ENCODE measurements at places on chromosomes 2 and 18. TPM values are rescaled to one million over a fixed set of nuclear protein-coding genes. Genes with fewer than 3 reads are reported as not detected.

The TEKT4 gene
- total RNA-seq: not detected

- peaks cover 19% of the 10 kb centered on the region for H3K4me1 ChIP-seq
- peak overlapping the region; percentile 83 for H3K27ac ChIP-seq
- peak overlapping the region; percentile 84 for H3K4me3 ChIP-seq
These were observed 1.1 kb downstream of the WDSUB1 start for GRCh38 chr2:159285433-159285832.

- H3K4me3 ChIP-seq: no peak overlapping the region
- H3K36me3 ChIP-seq: no peaks in the 10 kb centered on the region
- no peaks in the 10 kb centered on the region for H3K27me3 ChIP-seq
- H3K27ac ChIP-seq: no peak overlapping the region
- DNase-seq: no peak
- no peaks in the 10 kb centered on the region for H3K4me1 ChIP-seq
These were observed 201.0 kb downstream of the RIT2 start for GRCh38 chr18:42914476-42914875.

DNA sequence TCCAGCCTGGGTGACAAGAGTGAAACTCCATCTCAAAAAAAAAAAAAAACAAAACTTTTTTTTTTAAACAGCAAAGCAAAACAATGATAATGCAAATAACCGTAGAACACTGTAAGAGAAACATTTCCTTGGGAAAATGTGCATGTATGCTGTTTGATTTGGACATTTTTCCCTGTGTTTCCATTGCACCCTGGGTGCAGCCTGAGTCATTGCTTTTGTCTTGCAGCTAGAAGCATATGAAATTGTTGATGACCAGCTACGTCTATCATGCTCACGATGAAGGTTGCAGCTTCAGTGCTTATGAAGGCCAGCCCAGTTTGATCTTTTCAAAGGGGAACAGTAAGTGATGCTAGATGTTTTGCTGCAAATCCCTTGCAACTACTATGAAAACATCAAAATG is 41.5 kb downstream of the MOGAT1 start:
- H3K36me3 ChIP-seq: no peaks in the 10 kb centered on the region
- no peak overlapping the region for H3K4me3 ChIP-seq
- H3K27me3 ChIP-seq: peaks cover 14% of the 10 kb centered on the region
- peaks cover 7% of the 10 kb centered on the region for H3K4me1 ChIP-seq
- H3K27ac ChIP-seq: no peak overlapping the region

- no peak overlapping the region for H3K4me3 ChIP-seq
- H3K4me1 ChIP-seq: peaks cover 32% of the 10 kb centered on the region
- H3K27me3 ChIP-seq: no peaks in the 10 kb centered on the region
- peaks cover 18% of the 10 kb centered on the region for H3K36me3 ChIP-seq
These were observed 80.8 kb downstream of the RTN4 start for GRCh38 chr2:54969295-54969939.

DNA sequence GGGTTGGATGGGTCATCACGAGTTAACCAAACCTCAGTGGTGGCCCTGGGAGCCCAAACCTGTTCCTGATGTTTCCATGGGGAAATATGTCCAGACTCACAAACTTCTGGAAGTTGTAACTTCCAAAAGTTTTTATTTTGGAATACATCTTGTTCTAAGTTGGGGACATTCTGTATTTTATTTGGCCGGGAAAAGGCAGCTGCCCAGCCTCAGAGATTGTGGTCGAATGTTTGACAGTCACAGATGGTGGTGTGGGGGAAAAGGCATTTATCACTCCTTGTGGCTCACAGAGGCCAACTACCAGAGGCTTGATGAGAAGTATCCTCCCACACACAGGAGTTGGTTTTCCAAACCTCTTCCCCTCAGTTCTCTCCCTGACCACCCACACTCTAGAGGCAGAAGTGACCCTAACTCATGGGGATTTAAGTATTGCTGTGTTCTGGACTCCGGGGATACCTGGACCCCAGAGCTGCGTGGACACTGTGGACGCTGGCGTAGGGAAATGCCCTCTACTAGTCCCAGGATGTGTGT is 124.7 kb upstream of the PPP1CB start:
- H3K4me1 ChIP-seq: peaks cover 60% of the 10 kb centered on the region
- H3K27ac ChIP-seq: peak overlapping the region; percentile 65
- H3K36me3 ChIP-seq: peaks cover 2% of the 10 kb centered on the region

The RAB10 gene
- 102 TPM for total RNA-seq

DNA sequence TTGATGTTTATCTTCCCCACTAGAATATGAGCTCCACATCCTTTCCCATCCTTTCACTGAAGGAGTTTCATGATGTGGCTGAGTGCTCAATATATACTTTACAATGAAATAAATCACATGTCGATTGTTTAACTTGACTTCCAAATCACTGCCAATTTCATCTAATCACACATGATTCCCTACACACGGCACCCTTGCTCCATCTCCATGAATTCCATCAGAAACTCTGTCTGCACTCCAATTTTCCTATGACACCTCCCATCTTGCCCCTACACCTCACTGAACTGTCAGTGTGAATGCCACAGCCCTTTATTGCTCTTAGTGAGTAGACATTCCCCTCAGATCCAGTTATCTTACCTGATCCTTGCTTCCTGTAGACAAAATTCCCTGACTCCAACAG is 366.0 kb downstream of the CMPK2 start:
- H3K27me3 ChIP-seq: peaks cover 1% of the 10 kb centered on the region
- no peak overlapping the region for H3K4me3 ChIP-seq
- H3K36me3 ChIP-seq: no peaks in the 10 kb centered on the region
- DNase-seq: no peak
- H3K27ac ChIP-seq: no peak overlapping the region

The TRIM43B gene
- total RNA-seq: not detected

DNA sequence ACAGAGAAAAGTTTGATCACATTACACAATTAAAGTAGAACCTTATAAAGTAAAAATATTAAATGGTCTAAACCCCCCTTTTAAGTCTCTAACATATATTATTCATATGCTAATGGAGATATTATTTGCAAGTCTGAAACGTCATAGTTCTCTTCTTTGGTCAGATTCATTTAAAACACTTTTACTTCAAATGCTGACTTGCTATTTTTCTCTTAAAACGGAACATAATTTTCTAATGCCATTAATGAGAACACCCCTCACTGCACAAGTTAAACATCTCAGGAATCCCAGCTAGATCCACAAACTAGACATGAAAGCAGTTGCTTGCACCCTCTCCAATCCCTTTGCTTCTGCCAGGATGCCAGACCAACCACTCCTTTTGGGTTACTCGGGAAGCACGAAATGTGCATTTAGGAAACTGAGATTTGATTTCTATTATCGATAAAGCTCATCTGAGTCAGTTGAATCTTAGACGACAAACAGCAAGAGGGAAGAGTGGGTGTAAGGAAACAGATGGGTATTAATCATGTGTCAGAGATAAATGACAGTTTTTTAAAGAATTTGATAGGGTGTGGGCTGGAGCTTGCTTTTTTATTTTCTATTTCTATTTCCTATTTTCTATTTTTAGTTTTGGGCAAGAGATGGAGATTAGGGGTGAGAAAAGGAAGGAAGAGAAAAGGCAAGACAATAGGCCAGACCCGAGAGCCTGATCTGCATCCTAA is 1.5 kb downstream of the ADD2 start:
- peak overlapping the region; percentile 77 for H3K4me3 ChIP-seq
- no peaks in the 10 kb centered on the region for H3K36me3 ChIP-seq
- DNase-seq: no peak
- H3K27ac ChIP-seq: no peak overlapping the region
- peaks cover 29% of the 10 kb centered on the region for H3K27me3 ChIP-seq
- H3K4me1 ChIP-seq: peaks cover 9% of the 10 kb centered on the region

- H3K4me3 ChIP-seq: no peak overlapping the region
- no peak for DNase-seq
- no peaks in the 10 kb centered on the region for H3K36me3 ChIP-seq
- peaks cover 10% of the 10 kb centered on the region for H3K27me3 ChIP-seq
- H3K27ac ChIP-seq: no peak overlapping the region
These were observed 193.6 kb upstream of the FANCL start for GRCh38 chr2:58434692-58435091.

The PCARE gene
- not detected for total RNA-seq

The DSC3 gene
- total RNA-seq: not detected

DNA sequence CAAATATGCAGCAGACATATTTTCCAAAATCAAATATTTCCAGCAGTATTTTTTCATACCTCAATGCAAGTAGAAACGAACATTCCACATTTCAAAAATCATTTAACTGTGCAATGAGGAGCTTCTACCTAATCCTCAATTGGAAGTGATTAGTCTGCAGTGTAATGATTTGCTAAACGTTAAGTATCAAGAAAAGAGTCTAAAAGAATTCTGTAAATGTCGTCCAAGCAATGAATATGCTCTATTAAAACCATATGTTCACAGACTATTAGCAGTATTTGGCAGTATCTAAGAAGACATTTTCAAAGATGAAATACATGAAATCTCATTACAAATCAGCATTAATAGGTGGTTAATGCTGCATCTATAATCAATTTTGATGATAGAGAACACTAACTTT is 15.9 kb downstream of the DYM start:
- H3K4me1 ChIP-seq: peaks cover 17% of the 10 kb centered on the region
- H3K27me3 ChIP-seq: no peaks in the 10 kb centered on the region
- no peak overlapping the region for H3K4me3 ChIP-seq
- H3K36me3 ChIP-seq: peaks cover 26% of the 10 kb centered on the region
- no peak for DNase-seq

- no peak overlapping the region for H3K27ac ChIP-seq
- peaks cover 1% of the 10 kb centered on the region for H3K27me3 ChIP-seq
- no peak for DNase-seq
- no peak overlapping the region for H3K4me3 ChIP-seq
- no peaks in the 10 kb centered on the region for H3K4me1 ChIP-seq
These were observed 71.0 kb downstream of the PXDN start for GRCh38 chr2:1673160-1673944.

DNA sequence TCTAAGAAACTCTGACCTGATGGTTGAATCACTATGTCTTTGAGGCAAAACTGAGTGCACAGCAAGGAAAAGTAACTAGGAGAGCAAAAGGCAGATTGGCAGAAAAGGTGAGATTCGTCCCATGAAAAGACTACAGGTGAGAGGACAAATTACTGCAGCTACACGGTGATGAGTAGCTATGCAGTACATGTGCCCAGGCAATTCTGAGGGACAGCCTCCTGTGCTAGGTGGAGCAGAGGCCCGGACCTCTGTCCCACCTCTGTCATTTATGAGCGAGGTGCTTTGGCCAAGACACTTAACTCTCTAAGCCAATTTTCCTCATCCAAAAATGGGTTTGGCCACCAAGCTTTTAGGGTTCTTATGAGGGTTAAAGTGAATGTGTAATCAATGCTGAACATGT is 59.9 kb downstream of the GRB14 start:
- no peak overlapping the region for H3K27ac ChIP-seq
- no peak for DNase-seq
- H3K36me3 ChIP-seq: no peaks in the 10 kb centered on the region
- H3K27me3 ChIP-seq: no peaks in the 10 kb centered on the region
- H3K4me3 ChIP-seq: no peak overlapping the region

The B3GNT7 gene
- not detected for total RNA-seq

DNA sequence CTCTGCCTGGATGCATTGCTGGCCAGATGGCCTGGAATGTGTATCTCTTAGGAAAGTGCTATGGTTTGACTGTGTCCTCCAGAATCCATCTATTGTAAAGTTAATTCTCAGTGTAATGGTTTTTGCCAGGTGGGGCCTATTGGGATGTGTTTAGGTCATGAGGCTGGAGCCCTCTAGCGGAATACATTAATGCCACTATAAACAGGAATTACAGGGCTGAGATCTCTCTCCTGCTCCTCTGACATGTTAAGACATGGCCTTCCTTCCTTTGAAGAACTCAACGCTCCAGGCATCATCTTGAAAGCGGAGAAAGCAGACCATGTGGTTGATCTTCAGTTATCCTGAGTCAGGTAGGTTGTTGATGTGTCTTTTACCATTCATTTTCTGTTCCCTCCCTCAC is 276.4 kb downstream of the RPIA start:
- no peak overlapping the region for H3K27ac ChIP-seq
- no peak overlapping the region for H3K4me3 ChIP-seq
- no peaks in the 10 kb centered on the region for H3K27me3 ChIP-seq
- no peak for DNase-seq

DNA sequence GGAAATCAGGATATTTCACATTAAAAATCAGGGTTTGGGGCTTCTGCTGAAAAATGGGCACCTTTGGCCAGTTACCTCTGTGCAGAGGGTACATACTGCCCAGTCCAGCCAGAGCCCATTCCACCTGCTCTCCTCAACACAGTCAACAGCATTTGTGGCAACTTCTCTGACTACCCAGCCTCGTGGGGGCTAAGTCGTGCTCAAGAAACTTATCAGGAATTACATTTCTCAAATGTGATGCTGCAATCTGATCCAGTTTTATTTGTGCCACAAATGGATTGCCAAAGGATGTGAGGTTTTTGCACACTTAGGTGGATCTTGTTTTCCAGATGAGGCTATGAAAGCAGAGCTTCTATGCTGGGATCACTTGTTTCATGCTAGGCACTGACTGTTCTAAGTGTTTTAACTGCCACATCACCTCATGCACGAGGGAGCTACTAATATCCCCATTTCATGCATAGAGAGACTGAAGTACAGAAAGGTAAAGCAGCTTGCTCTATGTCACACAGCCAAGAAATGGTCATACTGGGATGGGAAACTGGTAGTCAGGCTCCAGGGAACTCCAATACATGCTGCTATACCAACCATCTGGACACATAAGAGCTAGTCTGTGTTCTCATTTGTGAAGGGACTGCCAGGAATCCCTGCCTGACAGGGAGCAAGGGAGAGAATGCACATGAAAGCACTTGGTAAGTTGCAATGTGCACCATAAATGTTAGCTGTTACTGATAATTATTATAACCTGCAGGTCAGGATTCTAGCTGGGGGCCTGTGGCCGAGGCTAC is 89.0 kb upstream of the HK2 start:
- no peak overlapping the region for H3K4me3 ChIP-seq
- H3K36me3 ChIP-seq: no peaks in the 10 kb centered on the region
- H3K27ac ChIP-seq: no peak overlapping the region
- no peak for DNase-seq

DNA sequence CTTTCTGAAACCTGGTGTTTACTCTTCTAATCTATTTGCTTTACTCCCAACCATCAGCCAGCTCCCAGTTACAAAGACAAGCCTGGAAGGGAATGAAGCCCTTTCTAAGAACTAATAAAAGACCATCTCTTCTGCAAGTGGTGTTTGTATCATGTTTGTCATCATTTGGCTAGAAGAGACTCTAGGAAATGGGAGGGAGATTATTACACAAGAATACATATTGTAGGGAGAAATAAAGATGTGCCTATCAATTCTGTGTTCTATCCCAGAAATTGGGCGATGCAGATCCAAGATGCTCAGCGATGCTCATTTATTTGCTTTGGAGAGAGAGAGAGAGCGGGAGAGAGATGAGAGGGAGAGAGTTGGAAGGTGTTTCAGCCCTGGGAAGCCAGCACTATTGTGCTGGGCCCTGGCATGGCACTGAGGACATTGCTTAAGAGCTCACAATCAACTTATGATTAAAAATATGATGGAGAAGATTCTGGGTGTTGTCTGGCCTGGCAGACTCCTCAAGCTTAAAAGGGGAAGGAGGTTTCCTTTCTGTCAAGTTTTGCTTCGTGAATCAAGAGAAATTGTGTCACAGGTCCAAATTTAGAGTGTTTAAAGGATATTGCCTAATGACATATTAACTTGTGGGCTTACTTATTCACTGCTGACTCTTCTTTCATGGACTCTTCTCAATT is 41.8 kb upstream of the AFF3 start:
- no peak for DNase-seq
- no peak overlapping the region for H3K27ac ChIP-seq
- H3K4me3 ChIP-seq: no peak overlapping the region
- no peaks in the 10 kb centered on the region for H3K27me3 ChIP-seq

The FBXO48 gene
- total RNA-seq: 1.3 TPM

GRCh38 chr2:3839476-3839875 is 136.1 kb downstream of the DCDC2C start:
- no peaks in the 10 kb centered on the region for H3K36me3 ChIP-seq
- H3K27me3 ChIP-seq: no peaks in the 10 kb centered on the region
- no peak for DNase-seq
- no peak overlapping the region for H3K4me3 ChIP-seq
- H3K4me1 ChIP-seq: no peaks in the 10 kb centered on the region
- no peak overlapping the region for H3K27ac ChIP-seq

The TCF7L1 gene
- total RNA-seq: not detected
